ENCODE measurements at places on chromosomes 13 and 19.

GRCh38 chr13:43316281-43316680, 292.9 kb downstream of the DNAJC15 start:
- DNase-seq, result no peak

DNA sequence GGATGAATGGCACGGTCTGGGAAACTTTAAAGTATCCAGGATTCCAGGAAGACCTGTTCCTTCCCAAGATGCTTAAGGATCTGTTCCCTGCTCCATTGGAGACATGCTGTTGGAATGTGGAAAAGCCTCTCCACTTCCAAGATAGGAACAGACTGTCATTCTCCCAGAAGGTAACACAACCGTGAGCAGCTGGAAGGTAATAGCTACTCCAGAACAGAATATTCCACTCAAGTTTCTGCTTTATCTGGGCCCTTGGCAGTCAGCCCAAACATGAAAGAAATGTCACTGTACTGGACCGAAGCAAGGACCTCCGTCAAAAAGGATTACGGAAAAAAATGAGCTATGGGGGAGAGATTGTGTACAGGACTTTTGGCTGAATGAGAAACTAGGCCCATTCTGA, 420.9 kb upstream of the NBEA start:
- DNase-seq, result no peak

- no peak for DNase-seq
Measured at GRCh38 chr13:90715485-90715884, 632.0 kb upstream of the MIR17HG start.

DNA sequence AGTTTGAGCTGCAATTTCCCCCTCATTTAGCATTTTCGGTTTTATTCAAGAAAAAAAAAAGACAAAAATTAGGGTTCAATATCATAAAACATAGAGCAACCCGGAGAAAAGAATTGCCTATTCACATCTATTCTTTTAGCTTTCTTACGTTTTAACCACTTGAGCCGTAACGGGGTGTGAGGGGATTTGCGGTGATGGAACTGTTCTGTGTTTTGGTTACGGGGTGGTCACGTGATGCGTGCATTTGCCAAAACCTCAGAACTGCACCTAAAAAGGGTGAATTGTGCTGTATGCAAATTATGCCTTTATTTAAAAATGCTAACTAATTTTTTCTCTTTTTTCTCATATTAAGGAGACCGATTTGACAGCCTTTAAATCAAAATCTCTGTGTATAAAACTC, 22.1 kb downstream of the CLEC11A start:
- DNase-seq, result no peak

DNA sequence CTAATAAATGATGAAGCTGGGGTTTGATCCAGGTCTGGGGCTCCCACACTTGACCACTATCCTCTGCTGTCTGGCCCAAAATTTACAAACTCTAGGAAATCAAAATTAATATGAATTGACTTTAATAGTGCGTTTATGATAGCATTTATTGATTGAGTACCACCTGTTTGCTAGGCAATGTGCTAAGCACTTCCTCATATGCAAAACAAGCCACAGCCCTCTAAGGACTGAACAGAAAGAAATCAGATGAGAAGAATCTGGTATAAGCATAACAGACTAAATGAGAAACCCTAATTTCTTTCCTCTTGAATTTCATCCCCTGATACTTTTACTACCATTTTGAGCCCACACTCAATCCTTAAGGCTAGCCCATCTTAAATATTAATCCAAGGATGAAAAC, 6.6 kb upstream of the MLNR start:
- DNase-seq, result no peak

DNA sequence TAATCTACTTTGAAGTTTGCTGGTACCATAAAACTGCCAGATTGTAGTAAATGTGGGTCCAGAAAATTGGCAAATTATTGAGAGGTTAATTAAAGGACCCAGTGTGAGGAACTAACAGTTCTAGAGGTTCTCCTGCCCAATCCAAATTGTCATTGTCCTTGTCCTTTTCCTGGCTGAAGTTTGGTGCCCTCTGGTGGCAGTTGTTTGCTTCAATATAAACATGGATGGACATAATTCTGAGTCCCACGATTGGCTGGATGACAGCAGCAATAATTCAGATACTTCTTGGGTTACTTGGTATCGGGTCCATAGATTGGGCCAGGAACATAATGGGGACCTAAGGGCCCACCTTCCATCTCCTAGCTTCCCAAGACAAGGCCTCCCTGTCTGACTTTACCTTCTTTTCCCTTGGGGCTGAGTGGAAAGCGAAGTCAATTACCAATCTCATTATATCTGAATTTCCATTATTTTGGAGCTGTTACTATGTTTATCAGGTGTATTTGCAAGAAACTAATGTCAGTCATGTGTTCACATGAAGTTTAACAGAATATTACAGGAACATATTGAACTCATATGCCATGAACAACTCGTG, 33.8 kb upstream of the GARRE1 start:
- DNase-seq, result no peak

Data from T1000 (cell line).